ENCODE measurements at places on chromosomes 1 and 21.

GRCh38 chr1:93275634-93276295 lies 69.9 kb upstream of the DR1 start:
- no peak for DNase-seq

GRCh38 chr21:19767546-19767945 lies 1230.7 kb upstream of the NCAM2 start:
- no peak for DNase-seq

GRCh38 chr1:116941670-116942069 lies 32.0 kb downstream of the PTGFRN start:
- DNase-seq, result no peak

- no peak for DNase-seq
Measured at GRCh38 chr1:105210747-105211146, 1461.0 kb downstream of the AMY1C start.

DNA sequence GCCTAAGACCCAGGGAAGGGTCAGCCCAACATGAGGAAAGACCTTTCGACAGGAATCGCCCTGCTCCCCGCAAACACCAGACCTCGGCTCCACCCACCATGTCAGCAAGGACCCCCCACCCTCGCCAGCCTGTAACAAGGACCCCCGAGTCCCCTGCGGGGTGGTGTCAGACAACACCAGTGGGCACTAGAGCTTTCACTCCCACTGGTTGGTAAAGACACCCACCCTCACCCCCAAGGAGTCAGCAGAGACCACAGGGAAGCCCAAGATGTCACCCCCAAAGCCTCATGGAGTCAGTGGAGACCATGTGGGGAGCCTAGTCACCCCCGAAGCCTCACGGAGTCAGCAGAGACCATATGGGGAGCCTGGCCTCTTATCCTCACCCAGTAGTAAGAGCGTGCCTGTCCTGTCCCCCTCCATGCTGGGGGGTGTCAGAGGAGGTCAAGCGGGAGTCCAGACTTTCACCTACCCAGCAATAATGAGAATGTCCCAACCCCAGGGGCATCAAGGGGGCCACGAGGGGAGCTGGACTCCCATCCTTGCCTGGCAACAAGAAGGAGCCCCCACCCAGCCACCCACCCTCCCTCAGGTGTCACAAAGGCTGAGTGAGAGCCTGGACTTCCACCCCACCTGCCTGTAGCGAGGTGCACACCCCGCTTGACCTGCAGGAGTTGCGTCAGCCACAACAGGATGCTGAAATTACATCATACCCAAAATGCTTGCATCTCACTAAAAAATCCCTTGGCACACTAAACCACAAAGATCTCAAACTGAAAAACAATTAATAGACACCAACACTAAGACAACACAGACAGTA lies 24.8 kb downstream of the SLC19A1 start:
- no peak for DNase-seq

DNA sequence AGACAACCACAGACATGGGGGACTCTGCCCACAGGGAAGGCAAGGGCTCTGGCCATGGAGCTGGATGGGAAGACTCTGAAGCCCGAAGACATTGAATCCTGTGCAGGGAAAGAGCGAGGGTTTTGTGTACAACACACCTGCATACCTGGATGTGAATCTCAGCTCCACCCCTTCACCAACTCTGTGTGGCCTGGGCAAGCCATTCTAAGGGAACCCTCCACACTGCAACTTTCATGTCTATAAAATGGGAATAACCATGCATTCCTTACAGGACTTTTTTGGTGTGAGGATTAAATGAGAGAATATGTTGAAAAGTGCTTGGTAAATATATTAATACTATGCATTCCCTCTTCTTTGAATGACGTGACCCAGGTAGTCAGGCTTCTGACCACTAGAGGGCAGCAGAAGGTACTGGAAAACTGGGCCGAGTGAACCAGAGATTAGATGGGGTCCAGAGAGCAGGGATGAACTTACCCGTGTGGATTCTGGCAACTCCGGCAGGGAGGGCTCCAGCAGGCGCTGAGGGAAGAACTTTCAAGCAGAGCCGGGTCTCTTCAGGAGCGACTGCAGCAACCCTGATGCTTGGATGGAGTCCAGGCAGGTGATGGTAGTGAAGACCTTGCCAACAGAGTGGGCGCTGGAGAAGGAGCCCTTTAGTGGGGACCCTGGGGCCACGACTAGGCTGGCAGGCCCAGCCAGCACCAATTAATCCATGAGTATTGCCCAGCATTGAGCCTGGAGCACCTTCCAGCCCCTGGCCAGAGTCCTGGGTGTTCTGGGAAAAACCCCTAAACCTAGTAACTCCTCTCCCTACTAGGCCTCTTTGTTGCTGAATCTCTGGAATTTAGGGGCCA lies 834 bp upstream of the ELF3 start:
- peak; percentile 71 for DNase-seq

DNA sequence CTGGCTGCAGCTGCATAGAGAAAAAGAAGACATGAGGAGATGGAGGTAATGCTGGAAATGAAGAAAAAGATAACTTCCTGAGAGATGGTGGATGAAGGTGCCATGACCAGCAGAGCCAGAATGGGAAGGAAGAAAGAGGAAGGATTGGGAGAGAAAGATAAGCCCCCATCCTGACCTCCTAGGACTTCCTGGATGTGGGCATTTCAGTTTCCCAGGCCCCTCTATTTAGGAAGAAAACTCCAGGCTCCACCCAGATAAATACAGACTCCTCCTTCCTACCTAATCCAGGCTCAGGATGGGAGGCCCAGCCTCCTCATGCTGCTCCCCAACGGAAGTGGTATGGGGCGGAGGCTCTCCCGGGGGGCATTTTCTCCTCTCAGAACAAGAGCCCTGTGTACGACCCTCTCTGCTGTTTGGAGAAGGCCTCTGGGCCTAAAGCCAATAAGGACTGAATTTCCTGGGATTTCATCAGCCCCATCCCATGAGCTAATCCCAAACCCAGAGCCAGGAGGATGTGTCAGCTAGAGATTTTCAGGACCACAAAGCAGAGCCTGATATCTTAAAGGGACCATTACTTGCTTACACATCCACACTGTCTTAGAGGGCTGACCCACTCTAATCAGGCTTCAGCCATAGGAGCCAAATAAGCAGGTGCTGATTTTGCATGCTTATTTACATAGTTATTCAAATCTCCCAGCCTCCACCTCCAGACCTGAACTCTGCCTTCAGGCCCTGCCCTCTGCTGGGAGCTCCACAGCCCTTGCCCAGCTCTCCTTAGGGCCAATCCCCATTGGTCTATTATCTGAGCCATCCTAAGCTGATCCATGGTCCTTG lies 5.1 kb upstream of the ARHGEF2 start:
- DNase-seq, result no peak

- DNase-seq, result no peak
Measured at GRCh38 chr21:35203093-35203977, 154.2 kb upstream of the RUNX1 start.

DNA sequence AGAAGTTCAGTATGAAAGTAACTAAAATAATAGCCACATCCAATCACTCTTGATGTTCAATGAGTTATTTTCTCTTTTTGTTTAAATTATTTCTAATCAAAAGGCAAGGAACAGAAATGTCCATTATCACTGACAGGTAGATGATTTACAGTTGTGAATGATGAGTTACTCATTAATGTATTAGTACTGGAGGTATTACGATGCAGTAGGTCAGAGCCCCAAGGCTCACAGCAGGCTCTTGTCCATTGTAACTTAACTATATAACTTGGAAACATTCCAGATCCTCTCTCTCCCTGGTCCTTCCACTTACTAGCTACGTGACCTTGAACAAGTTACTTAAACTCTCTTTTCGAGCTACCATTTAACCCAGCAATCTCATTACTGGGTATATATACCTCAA lies 39.5 kb downstream of the CRB1 start:
- no peak for DNase-seq

DNA sequence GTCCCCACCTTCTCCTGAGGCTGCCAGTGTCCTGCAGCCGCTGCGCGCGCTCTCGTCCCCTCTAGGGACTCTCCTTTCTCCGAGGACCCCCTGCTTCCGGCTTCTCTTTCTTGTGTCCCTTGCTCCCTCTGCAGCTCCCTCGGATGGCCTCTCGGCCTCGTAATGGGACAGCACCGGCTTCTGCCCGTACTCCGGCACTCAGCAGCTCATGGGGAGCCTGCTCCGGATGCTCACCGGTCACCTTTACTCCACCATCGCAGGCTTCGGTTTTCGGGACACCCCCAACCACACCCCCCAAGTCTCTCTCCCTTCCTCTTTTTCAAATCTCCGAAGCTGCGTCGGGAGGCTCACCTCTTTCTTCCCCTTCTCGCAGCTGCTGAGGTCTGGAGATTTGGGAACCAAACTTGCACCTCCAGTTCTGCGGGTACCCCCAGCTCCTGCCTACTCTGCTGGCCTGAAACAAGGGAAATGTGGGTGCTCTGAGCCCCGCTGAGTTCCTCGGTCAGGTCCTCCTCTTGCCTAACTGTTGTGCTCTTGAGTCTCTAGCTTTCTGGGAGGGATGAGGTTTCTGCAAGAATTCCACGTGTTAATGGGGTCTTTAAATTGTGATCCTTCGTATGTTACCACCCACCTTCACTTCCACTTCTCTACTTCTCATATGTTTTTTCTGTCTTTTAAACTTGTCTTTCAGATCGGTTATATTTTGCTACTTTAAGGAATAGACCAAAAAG lies 930 bp downstream of the CDC14A start:
- DNase-seq, result peak; percentile 52

DNA sequence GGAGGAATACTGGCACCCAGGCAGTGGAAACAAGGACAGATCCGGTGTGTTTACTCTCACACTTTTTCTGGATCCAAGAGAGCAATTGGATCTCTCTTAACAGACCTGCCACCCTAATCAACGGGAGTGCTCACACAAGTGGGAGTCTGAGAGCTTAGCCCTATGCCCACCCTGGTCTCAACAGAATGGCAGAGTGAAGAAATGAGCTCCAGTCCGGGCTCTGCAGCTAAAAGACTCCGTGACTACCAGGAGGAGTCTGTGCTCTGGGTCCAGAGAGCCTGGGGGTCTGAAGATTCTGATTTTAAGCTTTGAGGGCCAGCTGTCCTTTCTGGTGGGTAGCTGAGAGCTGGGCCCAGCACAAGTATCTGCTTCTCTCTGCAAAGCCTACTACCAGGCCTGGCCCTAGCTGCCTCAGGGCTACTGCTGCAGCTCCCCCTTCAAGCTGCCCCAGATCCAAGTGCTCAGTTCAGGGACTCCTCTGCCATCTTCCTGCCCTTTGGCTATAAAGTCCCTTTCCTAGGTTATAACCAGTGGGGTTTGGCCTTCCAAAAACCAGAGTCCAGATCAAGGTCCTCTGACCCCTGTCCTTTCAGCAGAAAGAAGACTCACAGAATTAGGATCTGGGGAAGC lies 3.9 kb downstream of the S100A9 start:
- DNase-seq, result no peak

DNA sequence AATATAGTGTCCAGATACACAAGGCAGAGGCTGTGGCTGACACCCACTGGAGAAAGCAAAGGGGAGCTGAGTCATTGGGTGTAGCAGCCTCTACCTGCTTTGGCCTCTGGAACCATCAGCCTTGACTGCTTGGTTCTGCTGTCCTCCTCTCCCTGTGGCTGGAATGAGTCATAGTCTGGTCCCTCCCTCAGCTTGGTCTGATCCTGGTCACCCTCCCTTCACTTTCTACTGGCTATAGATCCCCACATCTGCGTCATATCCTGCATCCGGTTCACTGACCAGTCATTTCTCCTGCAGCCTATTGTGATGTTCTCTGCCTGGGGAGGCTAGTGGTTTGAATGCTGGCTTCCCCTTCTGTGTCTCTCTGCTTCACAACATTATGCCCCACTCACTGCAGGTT lies 372.8 kb upstream of the DAB1 start:
- no peak for DNase-seq

DNA sequence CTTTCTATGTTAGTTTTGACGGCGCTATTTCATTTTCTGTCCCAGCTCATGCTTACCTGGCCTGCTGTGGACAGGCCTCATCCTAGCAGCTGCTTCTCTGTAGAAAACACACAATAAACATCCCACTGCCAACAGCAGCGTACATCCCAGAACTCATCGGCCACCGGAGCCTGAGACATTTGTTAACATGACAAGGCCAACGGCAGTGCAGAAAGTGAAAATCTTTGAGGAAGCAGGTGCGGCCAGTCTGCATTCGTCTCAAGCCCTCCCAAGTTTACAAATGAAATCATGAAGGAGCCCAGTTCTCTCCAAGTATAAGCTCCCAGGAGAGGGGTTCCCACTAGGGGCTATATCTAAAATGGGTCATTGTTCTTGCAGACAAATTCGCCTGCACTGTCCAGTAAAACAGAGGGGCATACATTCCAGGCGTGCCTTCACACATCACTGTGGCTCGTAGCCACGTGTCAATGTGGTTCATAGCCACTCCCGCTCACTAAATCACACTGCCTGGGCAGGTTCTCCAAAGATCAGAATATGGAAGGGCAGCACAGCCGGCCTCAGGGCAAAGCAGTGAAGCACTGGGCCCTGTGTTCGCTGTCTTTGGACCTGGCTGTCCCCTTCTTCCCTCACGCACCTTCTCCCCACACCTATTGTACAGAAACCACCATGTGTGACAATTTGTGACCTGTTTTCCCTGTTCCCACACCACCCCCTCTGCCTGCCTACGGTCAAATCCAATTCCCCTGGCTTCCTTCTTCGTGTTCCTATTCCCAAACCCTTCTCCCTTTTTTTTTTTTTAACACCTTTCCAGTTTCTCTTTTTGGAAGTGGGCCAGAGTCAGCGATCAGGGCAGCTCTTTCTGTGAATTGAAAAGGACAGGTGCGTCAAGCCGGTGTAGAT lies 27.0 kb upstream of the ABCG1 start:
- no peak for DNase-seq

DNA sequence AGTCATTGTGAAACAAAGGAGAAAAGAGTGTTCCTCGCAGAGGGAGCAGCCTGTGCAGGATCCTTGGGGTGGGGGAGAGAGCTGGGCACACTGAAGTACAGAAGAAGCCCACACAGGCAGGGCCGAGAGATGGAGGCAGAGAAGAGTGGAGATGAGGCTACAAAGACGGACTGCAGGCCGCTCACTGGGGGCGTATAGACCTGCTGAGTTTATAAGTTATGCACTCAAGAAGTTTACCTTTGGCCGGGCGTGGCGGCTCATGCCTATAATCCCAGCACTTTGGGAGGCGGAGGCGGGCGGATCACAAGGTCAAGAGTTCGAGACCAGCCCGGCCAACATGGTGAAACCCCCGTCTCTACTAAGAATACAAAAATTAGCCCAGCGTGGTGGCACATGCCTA lies 7.6 kb upstream of the SLAMF9 start:
- no peak for DNase-seq

- DNase-seq, result no peak
Measured at GRCh38 chr1:214251354-214251753, 29.6 kb upstream of the SMYD2 start.

GRCh38 chr1:17675744-17676143 lies 79.4 kb upstream of the ACTL8 start:
- no peak for DNase-seq
